ENCODE measurements at places on chromosomes 5 and 9.
A peak's percentile ranks its signal among the peaks of the same experiment; 100 is the strongest.

DNA sequence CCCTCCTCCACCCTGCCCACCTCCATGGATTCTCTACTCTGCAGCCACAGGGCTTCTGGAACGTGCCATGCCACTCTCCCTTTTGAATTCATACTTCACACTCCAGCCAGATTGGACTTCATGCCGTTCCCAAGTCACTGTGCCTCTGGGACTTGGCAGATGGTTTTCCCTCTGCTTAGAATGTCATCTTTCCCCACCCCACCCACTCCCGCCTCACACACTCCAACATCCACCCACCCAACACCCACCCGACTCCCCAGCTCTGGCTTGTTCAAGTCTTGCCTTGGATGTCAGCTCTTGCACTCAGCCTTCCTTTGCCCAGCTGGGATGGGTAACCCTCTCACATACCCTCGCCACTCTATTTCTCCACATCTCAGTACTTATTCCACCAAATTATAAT, 142.1 kb upstream of the DHFR start:
- DNase-seq, result no peak

DNA sequence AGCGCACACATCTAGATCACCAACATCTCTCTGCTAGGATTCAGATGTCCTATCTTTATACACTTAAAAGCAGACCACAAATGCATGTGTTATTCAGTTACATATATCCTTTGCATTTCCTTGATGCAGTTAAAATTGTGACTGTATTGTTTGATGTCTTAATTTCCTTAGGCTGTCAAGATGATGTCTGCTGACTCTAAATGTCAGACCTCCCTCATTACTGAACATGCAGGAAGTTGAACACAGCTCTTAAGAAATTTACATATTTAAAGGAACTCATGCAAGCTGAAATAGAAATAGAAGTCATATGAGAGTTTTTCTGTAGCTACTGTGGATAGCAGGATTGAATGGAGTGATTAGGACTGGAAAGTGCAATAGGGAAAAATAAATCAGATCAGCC, 336.5 kb upstream of the SEMA6A start:
- no peak for DNase-seq

- DNase-seq, result no peak
Observed at GRCh38 chr5:139282197-139282557, 11.4 kb upstream of the MATR3 start.

GRCh38 chr9:78236551-78236910, 656 bp downstream of the CEP78 start:
- no peak for DNase-seq

- no peak for DNase-seq
Observed at GRCh38 chr5:112440031-112440430, 21.0 kb upstream of the EPB41L4A start.

- DNase-seq, result no peak
Observed at GRCh38 chr5:110908848-110909247, 162.7 kb upstream of the TSLP start.

- no peak for DNase-seq
Observed at GRCh38 chr5:107705402-107706014, 34.8 kb upstream of the EFNA5 start.

GRCh38 chr5:45795458-45795857, 99.3 kb upstream of the HCN1 start:
- DNase-seq, result no peak

- DNase-seq, result no peak
Observed at GRCh38 chr5:168833936-168834335, 254.8 kb upstream of the PANK3 start.

DNA sequence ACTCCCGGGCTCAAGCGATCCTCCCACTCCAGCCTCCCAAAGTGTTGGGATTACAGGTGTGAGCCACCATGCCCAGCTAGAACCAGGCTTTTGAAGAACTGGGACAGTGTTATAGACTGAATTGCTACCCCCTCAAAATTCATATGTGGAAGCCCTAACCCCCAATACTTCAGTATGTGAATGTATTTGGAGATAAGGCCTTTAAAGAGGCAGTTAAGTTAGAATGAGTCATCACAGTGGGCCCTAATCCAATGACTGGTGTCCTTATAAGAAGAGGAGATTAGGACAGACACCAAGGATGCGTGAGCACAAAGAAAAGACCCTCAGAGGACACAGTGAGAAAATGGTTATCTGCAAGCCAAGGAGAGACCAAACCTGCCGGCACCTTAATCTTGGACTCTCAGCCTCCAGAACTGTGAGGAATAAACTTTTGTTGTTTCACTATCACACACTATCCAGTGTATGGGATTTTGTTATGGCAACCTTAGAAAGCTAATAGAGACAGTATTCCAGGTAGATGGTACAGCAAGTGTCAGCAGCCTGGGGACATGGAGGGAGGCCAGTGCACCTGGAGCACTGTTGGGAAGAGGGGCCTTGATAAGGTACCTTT, 31.4 kb upstream of the ERGIC1 start:
- DNase-seq, result no peak

- DNase-seq, result no peak
Observed at GRCh38 chr5:4196744-4197143, 601.1 kb downstream of the IRX1 start.

GRCh38 chr5:168714046-168714445, 134.9 kb upstream of the PANK3 start:
- DNase-seq, result no peak

DNA sequence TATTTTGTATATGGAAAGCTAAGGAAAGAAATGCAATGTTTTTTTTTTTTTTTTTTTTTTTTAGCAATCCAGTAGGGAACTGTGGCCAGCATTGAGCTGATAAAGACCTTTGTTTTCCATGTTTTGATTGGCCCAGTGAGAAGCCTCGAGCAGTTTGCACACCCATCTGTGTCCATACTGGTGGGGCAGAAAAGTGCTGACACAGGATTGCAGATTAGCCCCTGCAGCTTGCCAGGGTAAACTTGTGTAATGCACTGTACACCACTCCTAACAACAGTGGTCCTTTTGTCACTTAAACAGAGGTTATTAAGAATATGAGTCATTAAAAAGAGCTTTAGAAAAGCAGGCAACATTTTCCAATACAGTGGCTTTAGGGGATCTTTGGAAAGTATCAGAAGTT, 132.8 kb upstream of the CDKN2B start:
- no peak for DNase-seq

DNA sequence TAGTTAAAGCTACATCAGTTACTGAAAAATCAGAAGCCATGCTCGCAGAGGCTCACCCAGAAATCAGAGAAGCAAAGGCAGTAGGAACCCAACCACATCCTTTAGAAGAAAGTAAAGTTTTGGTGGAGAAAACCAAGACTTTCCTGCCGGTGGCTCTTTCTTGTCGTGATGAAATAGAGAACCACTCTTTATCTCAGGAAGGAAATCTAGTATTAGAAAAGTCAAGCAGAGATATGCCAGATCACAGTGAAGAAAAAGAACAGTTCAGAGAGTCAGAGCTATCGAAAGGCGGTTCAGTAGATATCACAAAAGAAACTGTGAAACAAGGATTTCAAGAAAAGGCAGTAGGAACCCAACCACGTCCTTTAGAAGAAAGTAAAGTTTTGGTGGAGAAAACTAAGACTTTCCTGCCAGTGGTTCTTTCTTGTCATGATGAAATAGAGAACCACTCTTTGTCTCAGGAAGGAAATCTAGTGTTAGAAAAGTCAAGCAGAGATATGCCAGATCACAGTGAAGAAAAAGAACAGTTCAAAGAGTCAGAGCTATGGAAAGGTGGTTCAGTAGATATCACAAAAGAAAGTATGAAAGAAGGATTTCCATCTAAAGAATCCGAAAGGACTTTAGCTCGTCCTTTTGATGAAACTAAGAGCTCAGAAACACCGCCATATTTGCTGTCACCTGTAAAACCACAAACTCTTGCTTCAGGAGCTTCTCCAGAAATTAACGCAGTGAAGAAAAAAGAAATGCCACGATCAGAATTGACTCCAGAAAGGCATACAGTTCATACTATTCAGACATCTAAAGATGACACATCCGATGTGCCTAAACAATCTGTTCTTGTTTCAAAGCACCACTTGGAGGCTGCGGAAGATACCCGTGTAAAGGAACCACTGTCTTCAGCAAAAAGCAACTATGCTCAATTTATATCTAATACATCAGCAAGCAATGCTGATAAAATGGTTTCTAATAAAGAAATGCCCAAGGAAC, 47.2 kb downstream of the CMYA5 start:
- DNase-seq, result no peak

- no peak for DNase-seq
Observed at GRCh38 chr9:134514503-134514902, 127.1 kb upstream of the COL5A1 start.

DNA sequence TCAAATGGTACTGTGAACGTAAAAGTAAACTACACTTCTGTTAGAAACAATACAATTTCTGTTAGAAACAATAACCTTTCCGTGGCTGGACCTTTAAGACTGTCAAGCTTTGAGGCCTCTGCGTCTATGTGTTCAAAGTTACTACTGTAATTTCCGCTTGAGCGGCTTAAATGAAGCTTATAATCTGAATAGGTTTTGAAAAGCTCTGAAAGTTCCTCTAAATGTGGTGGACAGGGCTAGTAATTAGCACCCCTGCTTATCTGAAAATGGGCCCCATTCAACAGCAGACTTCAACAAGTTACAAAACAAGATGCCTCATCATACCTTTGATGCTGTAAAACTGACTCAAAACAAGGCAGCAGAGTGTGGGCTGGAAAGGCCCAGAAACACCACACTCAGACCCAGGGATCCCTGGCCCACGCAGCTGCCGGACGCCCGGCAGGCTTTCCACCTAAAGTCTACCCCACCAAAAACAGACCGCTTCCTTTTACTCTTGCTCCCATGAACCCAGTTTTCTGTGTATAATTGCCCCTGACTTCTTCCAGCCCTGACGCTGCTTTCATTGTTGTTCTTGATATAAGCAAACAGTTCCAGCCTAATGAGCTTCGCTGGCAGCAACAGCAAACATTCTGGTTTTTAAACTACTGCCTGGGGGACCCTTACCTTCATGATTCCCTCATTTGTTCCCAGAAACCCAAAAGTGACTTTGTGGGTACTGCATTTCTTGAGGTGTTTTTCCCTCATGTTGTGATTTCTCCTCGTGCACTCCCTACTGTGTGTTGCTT, 66.7 kb downstream of the TLE1 start:
- DNase-seq, result no peak

DNA sequence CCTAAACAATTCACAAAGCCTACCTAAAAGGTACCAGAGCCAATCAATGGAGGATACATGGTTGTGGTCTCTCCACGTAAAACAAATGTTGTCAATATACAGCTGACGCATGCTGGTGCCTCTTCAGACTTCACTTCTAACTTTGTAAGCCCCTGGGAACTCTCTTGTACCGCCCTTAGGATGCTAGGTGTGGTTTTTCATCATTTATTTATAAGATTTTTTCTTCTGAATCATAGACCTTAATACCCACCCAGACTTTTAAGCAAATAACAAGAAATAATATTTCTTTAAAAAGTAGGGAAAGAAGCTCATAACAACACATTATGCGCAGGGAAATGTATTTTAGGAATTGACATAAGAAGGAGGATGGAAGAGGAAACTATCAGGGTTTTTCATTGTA, 33.0 kb downstream of the SSBP2 start:
- no peak for DNase-seq

- DNase-seq, result no peak
Observed at GRCh38 chr9:126295936-126296600, 30.6 kb upstream of the MVB12B start.

DNA sequence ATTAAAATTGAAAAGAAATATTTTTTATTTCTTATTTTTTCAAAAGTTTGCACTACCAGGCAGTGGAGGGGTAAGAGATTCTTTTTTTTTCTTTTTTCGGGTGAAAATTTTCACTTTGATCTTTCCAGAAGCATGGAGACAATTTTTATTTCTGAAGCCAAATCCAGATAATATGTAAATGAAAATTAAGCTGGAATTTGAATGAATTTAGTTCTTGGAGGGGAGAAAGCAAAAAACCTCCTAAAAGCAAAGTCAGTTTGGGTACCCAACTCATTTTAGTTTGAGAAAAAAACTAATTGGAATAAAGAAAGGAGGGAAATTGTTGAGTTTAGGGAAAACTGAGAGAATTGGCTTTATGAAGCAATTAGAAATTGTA, 872 bp downstream of the ZNF618 start:
- no peak for DNase-seq

- no peak for DNase-seq
Observed at GRCh38 chr9:126763130-126763764, 41.6 kb upstream of the ZBTB43 start.

GRCh38 chr5:159208514-159209437, 577 bp downstream of the RNF145 start:
- DNase-seq, result peak; percentile 17

GRCh38 chr5:101418713-101419118, 515.6 kb upstream of the ST8SIA4 start:
- DNase-seq, result no peak

DNA sequence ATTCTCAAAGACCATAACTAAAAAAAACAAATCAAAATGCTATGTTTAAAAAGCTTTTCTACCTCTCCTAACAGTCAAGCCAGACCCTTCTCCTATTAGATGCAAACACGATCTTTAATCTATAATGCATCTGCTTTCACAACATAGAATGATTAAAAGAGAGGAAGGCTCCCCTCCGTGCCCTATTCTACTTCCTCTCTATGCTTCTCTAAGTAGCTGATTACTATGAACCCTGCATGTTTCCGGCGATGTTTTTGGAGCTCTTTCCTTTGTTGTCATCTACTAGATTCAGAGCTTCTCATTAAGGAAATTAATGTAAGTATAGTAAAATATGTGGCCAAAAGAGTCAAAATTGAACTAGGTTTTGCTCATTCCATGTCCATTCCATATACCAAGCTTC, 29.2 kb upstream of the CEP120 start:
- no peak for DNase-seq

DNA sequence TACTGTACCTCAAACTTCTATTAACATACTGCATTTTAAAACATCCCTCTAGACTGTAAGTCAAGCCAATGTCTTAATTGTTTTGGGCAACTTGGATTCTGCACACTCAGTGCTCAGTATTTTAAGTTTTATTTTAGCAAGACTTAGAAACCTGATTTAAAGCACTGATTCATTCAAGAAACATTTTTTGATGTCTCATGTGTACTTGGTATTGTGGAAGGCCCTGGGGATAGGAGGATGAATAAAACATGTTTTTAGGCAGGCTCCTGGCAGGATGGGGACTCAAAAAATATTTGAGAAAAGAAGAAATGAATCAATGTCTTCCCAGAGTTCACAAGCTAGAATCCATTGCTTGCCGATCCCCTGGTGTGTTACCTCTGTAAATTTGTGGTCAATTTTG, 334.0 kb upstream of the PUM3 start:
- DNase-seq, result no peak

DNA sequence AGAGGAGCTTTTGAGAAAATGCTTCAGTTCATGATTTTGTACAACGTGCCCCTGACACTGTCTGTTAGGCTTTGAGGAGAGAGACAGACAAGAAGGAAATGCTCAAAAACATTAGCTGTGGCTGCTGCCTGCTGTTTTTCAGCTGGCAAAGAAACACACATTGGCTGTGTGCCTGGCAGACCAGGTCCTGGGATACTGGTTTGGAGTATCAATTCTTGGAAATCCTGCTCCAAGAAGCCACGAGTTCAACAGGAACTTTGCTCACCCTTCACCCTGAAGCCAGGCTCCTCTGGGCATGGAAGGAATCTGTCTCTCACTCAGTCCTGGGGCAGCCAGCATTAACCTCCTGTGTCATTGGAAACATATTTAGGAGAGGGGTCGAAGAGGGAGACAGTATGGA, 245.5 kb downstream of the AUH start:
- no peak for DNase-seq

Data from GM12891 (cell line).